ENCODE measurements at places on chromosomes 2 and 18.

- DNase-seq, result no peak
Observed at GRCh38 chr2:24973812-24974211, 2.1 kb upstream of the DNAJC27 start.

DNA sequence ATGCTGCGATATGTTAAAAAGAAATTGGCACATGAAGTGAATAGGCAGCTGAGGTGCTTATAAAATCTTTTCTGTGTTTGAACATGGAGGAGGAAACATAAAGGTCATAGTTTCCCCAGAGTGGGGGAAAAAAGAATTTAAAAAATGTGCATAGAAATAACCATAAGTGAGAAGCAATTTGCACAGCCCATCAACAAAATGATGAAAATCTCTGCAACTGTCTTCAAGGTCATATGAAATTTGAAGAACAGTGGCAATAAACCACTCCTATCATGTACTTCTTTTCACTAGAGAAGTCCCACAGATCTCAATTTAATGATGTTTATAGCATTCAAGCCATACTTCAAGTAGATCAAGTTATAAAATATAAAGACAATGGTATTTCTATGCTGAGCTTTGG lies 46.7 kb upstream of the ZNF804A start:
- no peak for DNase-seq

- DNase-seq, result no peak
Observed at GRCh38 chr18:23631746-23632145, 31.0 kb downstream of the ANKRD29 start.

GRCh38 chr2:96540136-96540535 lies 3.6 kb downstream of the ARID5A start:
- no peak for DNase-seq

- no peak for DNase-seq
Observed at GRCh38 chr2:166115589-166115988, 12.2 kb downstream of the SCN1A start.

GRCh38 chr2:77314721-77315120 lies 207.5 kb downstream of the LRRTM4 start:
- DNase-seq, result no peak

- DNase-seq, result no peak
Observed at GRCh38 chr2:29022679-29023078, 41.6 kb downstream of the TOGARAM2 start.

DNA sequence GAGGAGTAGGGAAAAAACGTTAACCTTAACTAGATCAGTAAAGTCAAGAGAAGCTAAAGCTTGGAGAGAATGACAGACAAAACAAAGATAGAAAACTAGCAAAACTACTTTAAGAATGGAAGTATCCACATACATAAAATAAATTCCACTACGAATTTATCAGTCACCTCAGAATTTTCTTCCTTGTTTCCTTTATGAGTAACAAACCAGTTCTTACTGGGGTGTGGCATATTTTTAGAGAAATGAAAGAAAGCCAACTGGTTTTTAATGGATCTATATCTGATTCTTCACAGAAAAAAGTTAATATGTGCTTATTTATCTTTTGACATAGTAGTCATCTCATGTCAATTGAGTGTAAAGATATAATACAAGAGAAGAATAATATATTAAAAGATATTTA lies 2033.7 kb upstream of the CELF4 start:
- DNase-seq, result no peak

GRCh38 chr18:76169733-76170132 lies 325.3 kb downstream of the ZNF516 start:
- DNase-seq, result no peak

DNA sequence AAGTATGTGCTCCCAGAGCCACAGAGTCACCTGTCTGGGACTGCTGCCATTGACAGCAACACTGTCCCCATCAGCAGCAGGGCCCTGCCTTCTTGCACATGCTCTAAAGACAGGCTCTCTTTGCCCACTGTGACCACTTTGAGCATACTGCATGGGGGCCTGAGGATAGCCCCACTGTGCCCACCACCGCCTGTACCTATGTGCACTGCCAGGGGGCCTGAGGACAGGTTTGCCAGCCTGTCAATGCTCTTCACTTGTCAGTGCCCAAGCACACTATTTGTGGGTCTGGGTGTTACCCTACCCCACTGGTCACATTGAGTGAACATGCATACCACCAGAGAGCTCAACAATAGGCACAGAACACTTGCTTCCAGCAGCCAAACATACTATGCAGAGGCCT lies 1137.0 kb upstream of the FANCL start:
- DNase-seq, result no peak

GRCh38 chr2:156918410-156918809 lies 339.1 kb upstream of the GALNT5 start:
- peak; percentile 39 for DNase-seq

GRCh38 chr2:164879901-164880535 lies 38.4 kb upstream of the COBLL1 start:
- DNase-seq, result no peak

- DNase-seq, result no peak
Observed at GRCh38 chr2:37585295-37585908, 86.0 kb downstream of the CDC42EP3 start.

GRCh38 chr2:216698293-216698692 lies 2.9 kb upstream of the IGFBP5 start:
- DNase-seq, result no peak

GRCh38 chr2:3557639-3558204 lies 411 bp downstream of the RNASEH1 start:
- DNase-seq, result no peak

GRCh38 chr2:108923019-108923700 lies 65.9 kb downstream of the EDAR start:
- DNase-seq, result no peak

- DNase-seq, result no peak
Observed at GRCh38 chr2:25303633-25304236, 38.0 kb downstream of the DNMT3A start.

GRCh38 chr2:109174626-109175349 lies 45.8 kb downstream of the SH3RF3 start:
- DNase-seq, result no peak

GRCh38 chr2:240220371-240220770 lies 79.9 kb upstream of the OTOS start:
- DNase-seq, result peak; percentile 56

GRCh38 chr2:34534761-34535160 lies 935.7 kb upstream of the FAM98A start:
- DNase-seq, result no peak

GRCh38 chr2:71156573-71156972 lies 26.1 kb downstream of the MPHOSPH10 start:
- DNase-seq, result no peak

DNA sequence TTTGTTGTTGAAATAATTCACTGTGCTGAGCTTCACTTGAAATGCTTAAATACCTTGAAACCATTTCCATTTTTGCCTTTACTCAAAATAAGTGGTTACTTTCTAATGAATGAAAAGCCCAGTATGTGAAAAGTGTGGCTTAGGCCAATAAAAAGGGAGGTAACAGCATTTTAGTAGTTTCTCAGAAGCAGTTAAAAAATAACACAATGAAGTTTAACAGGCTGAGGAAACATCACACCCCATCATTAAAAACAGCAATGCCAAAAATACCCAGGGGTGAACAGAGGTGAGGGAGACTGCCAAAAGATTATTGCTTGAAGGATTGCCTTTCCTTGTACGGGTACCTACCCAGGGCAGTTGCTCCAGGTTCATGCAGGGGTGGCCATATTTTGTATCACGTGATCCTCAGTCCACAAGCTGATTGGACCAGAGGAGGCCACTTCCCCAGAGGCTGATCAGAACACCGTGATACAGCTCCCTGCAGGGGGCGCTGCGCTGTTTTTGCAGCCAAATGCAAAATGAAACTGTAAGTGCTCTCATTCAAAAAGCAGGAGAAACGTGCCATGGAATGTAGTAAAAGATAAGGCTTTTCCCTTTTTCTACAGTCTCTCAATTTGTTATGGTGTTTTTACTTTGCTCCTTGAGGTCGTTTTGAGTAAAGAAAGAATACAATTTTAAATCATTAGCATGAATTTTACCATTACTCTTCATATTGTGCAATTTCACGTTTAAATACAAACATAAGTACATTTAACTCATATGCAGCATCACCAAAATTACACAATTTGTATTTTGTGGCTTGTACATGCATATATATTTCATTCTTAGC lies 70.2 kb upstream of the SH3BP4 start:
- DNase-seq, result peak; percentile 47

DNA sequence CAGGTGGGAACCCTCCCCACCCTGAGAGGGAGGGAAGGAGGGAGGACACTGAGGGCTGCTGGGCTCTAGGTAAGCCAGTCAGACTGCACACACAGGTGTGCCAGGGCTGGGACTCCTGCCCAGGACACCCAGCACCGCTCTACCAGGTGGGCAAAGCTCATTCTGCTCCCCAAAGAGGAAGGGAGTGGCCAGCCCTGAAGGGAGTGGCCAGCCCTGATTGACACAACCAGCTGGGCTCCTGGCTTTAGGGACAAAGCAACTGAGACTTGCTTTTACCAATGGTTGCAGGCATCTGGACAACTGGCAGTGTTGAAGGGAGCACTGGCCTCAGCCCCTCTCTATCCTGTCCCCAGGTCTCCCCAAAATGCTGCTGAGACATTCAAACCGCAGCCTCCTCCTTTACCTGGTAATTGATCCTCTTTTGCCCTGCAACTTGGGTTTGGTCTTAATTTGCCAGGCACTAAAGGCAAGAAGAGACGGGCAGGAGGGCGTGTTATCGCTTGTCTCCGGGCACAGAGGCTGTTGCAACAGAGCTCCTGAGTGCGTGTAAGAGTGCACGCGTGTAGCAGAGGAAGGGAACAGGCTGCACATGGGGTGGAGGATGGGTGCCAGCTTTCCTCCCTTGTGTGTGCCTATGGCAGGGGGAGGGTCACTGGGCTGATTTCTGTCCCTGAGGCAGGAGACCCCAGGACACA lies 14.5 kb upstream of the FOSL2 start:
- no peak for DNase-seq

DNA sequence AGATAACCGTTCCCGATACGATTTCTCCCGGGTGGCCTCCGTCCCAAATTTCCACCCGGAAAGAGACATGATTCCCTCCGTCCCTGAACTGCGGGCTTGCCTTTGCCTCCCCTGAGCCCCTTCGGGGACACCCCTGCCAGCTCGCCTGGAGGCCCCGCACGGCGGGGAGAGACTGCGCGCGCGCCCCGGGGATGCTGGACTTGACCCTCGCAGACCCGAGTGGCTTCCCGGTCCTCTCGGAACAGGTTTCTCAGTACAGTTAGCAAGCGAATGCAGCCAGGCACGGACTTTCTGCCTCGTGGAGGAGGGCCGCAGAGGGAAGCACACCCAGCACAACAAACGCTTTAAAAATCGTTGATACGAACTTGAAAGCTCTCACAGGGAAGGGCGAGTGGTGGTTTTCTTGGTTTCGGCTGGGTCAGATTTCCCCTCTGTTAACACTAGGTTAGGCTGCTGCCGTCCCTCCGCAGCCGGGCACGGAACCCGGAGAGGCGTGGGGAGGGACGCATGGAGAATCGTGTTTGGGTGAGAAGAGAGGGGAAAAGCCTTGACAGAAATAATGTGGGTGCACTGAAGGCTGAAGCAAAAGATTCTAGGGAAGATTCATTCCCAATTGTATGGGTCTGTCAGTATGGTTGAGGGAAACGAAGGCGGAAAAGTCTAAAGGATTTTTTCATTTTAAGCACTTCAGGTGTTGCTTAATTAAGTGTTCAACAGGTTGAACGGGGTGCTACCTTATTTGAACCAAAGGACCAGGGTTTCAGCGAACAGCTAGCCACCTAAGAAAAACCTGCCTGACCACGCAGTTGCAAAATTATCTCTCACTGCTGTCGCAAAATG lies 916 bp downstream of the TNFRSF11A start:
- DNase-seq, result no peak

GRCh38 chr2:203626952-203627681 lies 79.3 kb upstream of the CD28 start:
- DNase-seq, result no peak

DNA sequence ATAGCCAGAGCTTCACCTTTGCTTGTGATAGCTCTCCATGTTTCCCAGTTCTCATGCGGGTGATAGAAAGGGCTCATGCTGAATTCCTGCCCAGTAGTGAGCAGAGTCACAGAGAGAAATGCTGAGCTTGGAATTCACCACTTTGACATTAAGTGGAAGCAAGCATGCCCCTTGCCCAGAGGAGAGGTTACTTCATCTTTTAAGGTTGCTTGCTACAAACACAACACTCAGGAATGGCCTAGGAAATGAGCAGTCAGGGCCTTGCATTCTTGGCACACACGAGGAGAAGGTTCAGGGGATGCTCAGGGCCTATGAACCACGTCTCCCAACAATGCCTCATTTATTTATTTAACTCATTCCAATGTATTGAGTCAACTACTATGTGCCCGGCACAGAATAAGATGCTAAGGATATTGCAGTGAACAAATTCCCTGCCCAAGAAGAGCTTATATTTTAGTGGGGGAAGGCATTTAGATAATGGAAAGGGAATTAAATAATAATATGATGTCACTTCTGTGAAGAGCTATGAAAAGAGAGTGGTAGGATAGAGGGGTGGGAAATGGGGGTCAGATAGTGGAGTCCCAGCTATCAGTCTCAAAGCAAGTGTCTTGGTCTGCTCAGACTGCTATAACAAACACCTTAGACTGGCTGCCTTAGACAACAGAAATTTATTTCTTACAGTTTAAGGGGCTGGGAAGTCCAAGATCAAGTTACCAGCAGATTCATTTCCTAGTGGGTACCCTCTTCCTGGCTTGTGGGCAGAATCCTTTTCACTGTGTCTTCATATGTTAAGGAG lies 42.1 kb downstream of the DDX18 start:
- DNase-seq, result peak; percentile 96

DNA sequence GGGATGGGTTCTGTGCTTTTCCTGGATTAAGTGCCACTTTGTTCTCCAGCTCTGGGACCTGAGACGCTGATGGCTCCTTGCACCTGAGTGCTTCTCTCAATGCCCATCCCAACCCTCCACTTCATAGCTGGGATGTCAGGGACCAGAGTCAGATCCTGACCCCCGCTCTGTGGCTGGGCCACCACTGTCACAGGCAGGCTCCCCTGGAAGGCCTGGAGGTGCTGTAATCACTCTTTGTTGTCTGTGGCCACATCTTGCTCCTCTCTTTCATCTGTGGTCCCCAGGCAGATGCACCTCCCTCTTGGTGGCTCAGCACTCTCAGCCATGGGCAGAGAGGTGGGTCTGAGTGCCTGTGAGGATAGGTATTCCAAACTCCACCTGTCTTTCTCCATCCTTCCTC lies 62.4 kb downstream of the CAPN13 start:
- DNase-seq, result no peak

DNA sequence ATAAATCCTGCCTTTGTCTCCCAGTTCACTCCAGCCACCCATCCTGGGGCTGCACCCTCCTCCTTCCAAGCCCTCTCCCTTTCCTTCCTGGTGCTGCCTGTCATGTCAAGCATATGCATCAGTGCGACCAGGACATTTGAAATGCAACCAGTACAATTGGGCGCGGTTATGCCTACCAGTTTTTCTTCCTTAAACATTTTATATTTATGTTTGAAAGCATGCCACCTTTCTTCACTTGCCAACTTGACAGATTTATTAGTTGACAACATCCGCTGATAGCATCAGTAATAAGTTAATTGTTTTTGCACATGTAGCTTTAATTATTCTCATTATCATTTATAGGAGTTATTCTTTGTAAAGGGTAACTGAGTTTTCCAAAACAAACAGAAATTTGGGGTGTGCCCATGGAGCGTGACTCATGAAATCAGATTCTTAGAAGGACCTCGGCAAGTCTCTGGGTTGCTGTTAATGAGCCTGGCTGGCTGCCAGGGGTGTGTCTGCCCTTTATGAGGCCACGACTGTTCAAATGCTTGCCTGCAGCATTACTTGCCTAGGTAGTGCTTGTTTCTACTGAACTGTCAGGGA lies 32.8 kb upstream of the IL1B start:
- DNase-seq, result no peak

- DNase-seq, result peak; percentile 16
Observed at GRCh38 chr2:215022418-215022817, 116.0 kb downstream of the ABCA12 start.

GRCh38 chr18:22678486-22678885 lies 254.6 kb upstream of the RBBP8 start:
- no peak for DNase-seq

- no peak for DNase-seq
Observed at GRCh38 chr2:241019441-241020139, 21.2 kb downstream of the SNED1 start.
